ENCODE measurements at places on chromosomes 6 and 20.

- DNase-seq = no peak
Measured at GRCh38 chr6:146028252-146028795, 538 bp upstream of the GRM1 start.

GRCh38 chr6:149078211-149078782, 239.2 kb upstream of the TAB2 start:
- DNase-seq = no peak

GRCh38 chr6:2684103-2684749, 66.5 kb downstream of the MYLK4 start:
- DNase-seq = no peak

DNA sequence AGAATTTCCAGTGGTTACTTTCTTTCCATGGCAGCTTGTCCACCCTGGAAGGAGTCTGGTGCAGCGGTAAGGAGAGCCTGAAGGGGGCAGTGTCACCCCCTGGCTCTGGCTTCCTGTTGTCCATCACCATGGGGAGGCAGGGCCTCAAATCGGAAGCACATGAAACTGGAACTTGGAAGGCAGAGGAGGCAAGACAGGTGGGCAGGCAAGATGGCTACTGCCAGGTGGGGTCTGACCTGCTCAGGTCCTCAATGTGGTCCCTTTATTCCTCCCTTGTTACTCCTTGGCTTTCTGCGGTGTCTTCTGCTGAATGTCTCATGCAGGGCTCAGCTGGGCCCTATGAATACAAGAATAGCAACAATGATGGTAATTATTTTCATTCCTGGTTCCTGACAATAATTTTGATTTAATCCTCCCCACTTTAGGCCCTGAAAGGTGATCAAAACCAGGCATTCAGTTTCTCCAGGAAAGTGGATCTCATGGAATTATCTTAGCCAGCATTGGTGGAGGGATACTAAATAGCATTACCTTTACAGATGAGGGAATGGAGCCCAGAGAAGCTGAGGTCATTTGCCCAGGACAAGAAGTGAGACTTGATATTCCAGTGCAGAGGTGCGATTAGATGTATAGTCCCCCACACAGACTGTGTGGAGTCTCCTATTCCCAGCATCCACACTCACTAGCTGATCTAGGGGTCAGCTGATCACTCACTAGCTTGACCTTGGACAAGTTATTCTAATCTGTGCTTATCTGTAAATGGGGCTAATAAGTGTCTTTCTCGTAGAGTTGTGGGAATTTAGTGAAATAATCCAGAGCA, 17.6 kb upstream of the SNAI1 start:
- DNase-seq = peak; percentile 26

- DNase-seq = no peak
Measured at GRCh38 chr6:136956590-136957544, 34.8 kb downstream of the SLC35D3 start.

DNA sequence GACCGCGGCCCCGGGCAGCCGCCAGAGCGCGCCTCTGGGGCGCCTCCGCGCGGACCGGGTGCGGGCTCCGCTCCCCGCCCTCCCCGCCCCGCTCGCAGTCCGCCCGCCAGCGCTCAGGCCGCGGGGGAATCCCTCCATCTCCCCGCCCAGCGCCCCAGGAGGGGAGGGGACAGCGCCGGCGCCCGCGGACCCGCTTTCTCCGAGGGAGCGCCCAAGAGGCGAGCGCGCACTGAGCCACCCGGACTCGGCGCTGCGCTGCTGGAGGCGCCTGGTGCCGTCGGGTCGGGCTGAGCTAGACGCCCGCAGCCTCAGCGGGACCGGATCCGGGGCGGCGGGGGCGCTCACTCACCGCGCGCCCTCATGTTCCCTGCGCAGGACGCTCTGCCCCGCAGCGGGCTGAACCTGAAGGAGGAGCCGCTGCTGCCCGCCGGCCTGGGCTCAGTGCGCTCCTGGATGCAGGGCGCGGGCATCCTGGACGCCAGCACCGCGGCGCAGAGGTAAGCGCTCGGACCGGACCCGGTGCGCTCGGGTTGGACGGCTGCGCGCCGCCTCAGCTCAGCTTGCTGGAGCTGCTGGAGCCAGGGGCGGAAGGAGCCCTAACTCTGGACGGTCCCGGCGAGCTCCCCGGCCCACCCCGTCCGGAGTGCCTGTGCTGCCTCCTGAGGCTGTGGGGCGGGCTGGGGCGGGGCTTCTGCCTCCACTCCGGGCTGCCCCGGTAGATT, 867 bp downstream of the EBF4 start:
- DNase-seq = no peak

GRCh38 chr6:134739299-134740026, 210.4 kb downstream of the ALDH8A1 start:
- no peak for DNase-seq

GRCh38 chr6:27468334-27468733, 4.6 kb downstream of the ZNF184 start:
- DNase-seq = no peak

- DNase-seq = no peak
Measured at GRCh38 chr6:147447835-147448611, 60.5 kb upstream of the SAMD5 start.

- no peak for DNase-seq
Measured at GRCh38 chr6:13767121-13767808, 47.1 kb downstream of the MCUR1 start.

GRCh38 chr6:97864366-97864765, 581.4 kb upstream of the MMS22L start:
- DNase-seq = no peak

DNA sequence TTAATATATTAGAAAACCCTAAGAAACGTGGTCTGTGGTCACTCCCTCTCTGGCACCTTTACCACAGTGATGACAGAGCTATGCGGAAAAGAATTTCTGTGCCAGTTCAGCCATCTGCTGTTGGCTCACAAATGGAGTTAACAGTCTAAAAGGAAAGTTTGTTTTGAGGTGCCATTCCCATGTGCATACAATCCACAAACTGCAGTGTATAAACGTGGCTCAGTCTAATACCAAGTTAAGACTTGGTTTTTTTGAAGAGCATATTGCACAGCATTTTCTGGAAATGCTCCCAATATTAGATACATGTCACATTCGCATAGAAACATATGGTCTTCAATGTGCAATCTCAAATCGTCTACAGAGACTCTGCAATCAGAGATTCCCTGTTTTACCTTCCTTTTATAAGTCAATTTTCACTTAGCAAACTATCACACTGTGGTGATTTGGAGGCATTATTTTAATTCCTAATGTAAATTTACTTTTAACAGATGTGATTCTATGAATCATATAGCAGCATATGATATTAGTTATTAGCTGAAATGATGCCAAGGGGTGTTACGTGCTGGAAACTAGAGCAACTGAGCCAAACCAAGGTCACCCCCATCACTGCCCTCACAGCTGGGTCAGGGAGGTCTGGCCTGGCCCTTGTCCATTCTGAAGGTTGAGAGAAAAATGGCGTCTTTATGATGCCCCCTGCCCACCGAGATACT, 383.5 kb downstream of the PRKN start:
- DNase-seq = peak; percentile 9

GRCh38 chr20:57175397-57176010, 90.9 kb downstream of the BMP7 start:
- DNase-seq = no peak

GRCh38 chr6:98838032-98838431, 3.7 kb downstream of the POU3F2 start:
- DNase-seq = no peak

DNA sequence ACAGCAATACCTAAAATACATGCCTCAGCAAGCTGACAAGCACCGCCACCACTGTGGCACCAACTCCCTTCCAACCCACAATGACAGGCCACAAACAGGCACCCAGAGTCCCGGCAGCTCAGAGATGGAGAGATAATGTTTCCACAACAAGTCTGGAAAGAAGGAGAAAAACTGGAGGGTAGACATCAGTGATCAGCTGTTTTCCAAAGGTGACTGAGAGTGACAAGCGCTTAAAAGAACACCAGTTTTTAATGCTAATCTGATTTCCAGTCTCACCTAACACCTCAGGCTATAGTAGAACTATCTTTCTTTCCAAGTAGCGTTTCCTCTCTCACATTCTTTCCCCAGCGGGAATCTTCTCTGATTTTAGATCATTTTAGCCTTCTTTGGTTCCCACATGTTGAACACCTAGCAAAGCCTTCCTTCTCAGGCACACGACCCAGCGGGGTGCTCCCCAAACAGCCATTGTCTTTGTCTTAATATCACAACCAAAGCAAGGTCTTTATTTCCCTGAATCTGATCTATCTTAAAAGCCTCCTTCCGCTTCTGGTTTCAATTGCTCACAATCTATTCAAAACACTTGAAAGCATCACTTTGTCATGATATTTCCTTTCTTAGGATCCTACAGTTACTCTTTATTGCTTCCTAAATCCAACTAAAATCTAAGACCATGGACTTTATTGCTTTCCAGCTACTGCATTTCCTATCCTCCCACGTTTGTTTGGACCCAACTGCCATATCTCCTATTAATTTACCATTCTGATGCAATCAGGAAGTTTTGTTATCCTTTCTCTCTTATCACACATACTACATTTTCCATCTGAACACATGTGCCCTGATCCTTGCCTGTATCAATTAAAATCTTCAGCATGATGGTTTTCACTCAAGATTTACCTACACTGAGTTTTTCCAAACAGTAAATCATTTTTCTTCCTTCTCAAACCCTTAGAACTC, 282.7 kb downstream of the ADGB start:
- DNase-seq = no peak

DNA sequence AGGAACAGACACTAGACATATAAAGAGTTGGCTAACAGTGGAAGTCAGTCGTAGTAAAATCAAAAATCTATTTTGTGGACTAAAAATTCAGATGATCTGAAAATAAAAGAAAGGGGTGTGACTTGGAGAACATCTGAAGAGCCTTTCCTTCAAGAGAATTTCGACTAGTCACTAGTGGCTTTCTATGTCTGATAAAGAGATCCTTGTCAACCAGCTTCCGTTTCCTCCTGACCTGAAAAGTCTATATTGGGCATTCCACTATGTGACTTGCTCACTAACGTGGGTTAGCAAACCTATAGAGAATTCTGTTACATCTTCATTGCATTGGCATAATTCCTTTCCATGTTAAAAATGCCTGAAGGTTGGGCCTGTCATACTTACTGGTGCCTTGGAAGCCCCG, 25.9 kb downstream of the TRAF3IP2 start:
- no peak for DNase-seq

- DNase-seq = no peak
Measured at GRCh38 chr6:130216620-130217019, 6.1 kb downstream of the SAMD3 start.

- no peak for DNase-seq
Measured at GRCh38 chr6:154649721-154650120, 83.5 kb upstream of the SCAF8 start.

DNA sequence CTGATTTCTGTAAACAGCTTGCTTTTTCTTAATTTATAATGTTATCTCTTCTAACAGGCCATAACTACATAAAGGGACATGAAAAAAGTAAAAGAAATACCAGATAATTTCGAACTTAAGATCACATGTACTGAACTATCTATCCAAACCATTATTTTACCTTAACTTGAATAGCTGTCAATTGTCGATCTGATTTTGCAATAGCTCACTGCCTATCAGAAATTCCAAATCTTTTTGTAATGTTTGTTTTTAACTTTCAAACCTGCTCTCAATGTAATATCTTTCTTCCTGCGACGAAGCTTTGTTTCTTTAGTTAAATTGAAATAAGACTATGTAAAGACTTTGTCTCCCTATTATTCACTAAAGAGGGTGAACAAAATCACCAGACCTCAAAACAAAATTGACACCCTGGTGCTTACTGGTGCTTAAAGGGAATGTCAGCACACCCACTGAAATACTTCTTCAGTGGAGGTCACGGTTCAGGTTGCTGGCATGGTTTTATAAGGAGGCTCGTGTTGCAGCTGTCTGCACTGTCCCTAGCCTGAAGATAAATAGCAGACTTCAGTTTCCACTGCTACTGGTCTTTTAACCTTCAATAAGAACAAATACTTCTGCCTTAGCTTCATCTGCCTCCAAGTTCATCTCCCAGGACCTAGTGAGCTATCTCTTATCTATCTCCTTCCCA, 117.5 kb upstream of the QKI start:
- no peak for DNase-seq

DNA sequence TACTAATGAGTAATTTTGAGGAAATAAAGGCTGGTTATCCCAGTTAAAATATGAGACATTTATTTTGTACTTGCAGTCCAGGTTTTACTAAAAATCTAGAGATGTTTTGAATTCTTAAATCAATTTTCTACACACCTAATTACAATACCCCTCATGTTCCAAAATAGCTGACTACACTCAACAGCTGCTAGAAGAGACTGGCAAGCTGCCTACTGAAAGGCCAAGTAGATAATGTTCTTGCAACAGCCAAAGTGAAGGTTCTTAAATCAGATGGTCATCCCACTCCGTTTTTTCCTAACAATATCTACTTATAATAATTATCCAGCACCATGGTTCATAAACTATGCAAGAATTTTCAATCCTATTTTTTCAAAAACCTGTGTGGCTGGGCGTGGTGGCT, 69.0 kb downstream of the DTNBP1 start:
- no peak for DNase-seq

GRCh38 chr20:49400410-49400809, 82.1 kb downstream of the KCNB1 start:
- no peak for DNase-seq

- DNase-seq = no peak
Measured at GRCh38 chr6:147547369-147547902, 38.9 kb downstream of the SAMD5 start.

DNA sequence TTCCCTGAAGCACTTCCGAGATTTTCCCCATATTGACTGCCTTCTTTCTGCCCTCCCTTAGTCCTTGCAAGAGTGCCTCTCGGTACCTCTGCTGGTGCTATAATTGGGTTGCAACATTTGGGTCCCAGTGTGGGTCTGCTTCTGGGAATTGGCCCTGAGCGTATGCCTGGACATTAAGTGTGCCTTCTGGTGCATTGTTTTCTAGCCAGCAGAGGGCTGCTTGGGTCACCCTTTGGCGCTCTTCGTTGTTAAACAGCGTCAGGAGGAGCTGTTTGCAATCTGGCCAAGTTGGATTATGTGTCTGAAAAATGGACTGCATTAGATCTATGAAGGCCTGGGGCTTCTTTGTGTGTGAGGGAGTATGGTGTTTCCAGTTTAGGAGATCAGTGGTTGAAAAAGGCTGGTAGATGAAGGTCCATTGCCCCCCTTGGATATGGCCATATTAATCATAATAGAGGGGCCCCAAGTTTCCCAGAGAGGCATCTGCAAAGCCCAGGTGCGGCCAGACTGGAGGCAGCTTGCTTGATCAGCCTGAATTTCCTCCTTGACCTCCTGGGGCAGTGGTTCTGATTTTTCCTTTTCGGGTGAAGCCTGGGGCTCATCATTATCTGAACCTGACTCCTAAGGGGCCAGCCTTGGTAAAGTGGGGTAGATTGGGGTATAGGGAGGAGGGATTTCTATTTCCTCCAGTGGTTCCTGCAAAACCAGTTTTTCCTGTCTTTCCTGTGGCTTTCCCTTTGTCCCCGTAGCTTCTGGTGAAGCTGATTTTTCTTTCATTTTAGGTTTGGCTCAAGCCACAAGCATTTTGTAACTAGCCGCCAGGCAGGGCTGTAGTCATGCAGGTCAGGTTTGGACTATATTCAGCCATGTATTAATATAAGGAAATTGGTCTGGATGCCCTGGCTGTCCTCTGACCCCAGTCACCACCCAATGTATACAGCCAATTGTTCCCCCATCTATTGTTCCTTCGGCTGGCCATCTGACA, 85.4 kb upstream of the GPR6 start:
- DNase-seq = no peak
